Fibroblast of skin of left quadriceps (primary cell): ENCODE measurements at places on chromosomes 12 and 14.

DNA sequence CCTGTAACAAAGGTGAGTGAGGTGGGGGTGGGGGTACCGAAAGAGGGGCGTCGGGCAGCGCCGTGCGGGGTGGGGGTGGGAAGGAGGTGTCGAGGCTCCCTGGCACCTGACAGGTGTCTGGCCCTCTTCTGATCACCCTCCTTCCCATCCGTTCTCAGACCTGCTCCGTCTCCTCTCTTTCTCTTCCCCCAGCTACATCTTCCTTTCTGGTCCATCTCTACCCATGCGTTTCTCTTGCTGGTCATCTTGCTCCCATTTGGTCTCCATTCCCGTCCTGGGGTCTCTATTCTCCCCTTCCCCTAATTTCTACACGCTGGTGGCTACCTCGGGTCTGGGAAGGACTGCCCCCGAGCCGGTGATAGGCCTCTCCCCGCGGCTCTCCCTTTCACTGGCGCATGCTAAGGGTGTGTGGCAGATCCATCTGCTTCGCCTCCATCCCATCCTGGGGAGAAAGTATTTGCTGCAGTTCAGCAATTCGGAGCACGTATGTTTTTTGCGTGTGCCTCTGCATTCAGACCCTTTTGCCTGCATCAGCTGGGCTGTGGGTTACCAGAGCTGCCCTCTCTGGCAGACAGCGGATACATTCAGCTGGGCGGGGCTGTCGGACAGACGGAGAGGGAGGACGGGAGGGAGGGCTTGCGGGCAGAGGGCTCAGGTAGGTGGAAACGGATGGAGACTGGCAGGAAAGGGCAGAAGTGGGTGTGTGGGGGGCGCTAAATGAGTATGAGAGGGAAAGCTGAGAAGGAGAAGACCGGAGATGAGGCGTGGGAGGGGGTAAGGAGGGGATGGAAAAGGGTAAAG lies 730 bp downstream of the CLSTN3 start:
- DNase-seq = no peak

- no peak for DNase-seq
These were observed 53.8 kb upstream of the SGPP1 start for GRCh38 chr14:63781686-63782085.

- DNase-seq = no peak
These were observed 157.9 kb downstream of the ZNF664 start for GRCh38 chr12:124130691-124131591.

DNA sequence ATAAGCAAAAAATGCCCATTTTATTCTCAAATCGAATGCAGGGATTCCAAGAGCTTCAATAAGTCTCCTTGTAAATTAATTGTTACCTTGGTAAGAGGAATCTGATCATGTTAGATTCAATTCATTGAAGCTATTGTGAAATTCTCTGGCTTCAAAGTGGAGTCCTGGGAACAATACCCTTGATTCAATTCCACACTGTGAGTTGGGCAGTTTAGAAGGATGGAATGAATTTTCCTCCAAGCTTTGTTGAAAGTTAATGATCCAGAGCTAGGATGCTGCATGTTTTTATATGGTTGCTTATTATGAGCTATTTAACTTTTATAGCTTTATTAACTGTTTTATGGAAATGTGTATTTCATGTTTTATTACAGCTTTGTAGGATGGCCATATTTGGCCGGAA lies 89.9 kb upstream of the IGF1 start:
- DNase-seq = no peak
